Hematopoietic multipotent progenitor cell treated with erythropoietin and hydrocortisone succinate and interleukin-3 and kit ligand, for 8 days (in vitro differentiated cells): ENCODE measurements at places on chromosomes 16 and 17.

DNA sequence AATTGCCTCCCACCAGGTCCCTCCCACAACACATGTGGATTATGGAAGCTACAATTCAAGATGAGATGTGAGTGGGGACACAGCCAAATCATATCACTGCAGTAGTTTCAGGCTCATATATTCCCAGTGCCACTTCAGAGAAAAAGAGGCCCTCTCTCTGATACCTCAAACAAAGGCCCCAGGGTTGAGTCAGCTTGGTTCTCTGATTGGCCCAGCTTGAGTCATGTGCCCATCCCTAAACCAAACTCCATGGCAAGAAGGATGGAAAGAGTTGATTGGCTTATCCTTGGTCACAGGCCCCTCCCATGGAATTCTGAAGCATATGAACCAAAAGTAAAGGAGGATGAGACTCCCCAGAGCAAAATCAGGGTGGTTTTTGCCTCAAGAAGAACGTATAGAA, 75.9 kb upstream of the IRX6 start:
- no peak for DNase-seq

GRCh38 chr16:65500007-65500406, 378.1 kb upstream of the CDH11 start:
- DNase-seq: no peak

DNA sequence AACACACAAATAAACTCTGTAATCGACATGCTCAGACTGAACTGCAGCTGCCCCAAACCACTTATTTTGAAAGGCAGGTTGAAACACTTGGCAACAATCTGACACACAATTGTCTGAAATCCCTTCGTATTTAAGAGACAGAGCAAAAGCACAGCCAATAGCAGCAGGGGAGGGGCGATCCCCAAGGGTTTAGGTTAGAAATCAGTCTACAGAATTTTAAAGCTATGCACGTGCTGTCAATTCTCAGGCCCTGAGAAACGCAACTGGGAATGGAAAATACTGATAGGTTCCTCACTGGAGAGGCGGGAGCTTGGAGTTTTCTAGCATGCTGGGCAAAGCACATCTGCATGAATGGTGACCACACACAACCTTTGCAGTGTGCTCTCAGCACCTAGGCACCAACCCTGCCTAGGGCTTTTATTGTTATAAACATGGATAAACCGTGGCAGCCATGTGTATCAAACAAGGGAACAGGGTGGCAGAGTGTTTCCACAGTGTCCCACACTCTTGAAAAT, 168.0 kb downstream of the AATF start:
- no peak for DNase-seq

DNA sequence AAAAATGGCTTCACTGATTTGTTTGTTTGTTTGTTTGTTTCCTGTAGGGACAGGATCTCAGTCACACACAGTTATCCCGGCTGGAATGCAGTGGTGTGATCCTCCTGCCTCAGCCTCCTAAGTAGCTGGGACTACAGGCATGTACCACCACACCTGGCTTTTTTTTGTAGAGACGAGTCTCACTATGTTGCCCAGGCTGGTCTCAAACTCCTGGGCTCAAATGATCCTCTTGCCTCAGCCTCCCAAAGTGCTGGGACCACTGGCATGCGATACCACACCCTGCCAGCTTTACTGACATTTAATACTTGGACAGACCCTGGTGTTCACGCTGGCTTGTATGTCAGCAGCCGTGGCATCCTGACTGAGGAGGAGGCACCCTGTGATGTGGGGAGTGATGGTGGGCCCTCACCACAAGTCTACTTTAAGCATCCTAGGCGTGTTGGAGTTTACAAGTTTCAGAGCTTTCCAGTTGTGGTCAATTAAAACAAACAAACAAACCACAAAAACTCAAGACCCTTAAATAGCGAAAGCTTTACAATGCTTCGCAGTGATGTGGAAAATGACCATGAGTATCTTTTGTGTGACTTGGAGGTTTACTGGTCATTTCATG, 5.1 kb downstream of the ABCA3 start:
- DNase-seq: no peak

- peak; percentile 21 for DNase-seq
Measured at GRCh38 chr17:46264456-46265198, 30.3 kb upstream of the LRRC37A start.

DNA sequence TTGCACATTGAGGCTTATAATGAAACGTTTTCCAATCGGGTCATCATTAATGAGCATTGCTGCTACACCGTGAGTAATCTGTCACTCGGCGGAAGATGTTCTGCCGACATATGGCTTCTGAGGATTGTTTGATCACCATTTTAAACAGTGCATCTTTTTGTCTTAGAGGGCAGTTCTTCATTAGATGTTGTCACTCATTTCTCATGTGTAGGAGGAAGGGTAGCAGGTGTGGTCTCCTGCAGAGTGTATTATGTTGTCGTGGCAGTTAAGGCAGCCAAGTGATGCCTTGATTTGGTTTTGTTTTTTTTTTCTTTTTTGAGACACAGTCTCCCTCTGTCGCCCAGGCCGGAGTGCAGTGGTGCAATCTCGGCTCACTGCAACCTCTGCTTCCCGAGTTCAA, 50.5 kb downstream of the SEC14L1 start:
- no peak for DNase-seq

GRCh38 chr17:10119203-10120108, 79.0 kb downstream of the GAS7 start:
- DNase-seq: no peak

DNA sequence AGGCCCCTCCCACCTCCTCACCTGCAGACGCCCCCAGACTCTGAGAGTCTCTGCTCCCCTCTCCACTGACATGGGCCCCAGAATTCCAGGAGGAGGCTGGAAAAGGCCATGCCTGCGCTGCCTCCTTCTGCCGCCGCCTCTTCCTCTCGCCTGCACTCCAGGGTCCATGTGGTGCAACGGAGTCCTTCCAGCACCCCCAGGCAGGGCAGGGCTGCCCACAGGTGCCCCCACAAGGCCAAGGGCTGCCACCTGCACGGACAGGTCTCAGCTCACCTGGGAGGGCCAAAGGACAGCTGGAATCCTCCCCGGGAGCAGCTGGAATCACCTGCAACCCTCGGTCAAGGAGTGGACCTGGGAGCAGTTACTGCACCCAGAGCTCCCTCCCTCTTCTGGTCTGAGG, 194.9 kb downstream of the RBFOX3 start:
- no peak for DNase-seq

DNA sequence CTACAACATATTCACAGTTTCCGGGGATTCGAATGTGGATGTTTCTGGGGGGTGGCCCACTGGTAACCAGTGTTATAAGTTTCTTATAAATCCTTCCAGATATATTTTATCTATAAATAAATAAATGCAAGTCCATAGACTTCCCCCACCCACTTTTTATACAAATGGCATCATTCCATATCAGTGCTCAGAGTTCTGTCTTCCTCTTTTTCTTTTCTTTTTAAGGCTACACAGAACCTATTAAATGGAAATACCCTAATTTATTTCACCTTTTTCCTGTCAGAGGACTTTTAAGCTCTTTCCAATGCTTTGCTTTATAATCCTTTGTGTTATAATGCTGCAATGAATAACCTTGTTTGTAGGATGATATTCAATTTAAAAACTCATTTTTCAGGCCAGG, 3.8 kb downstream of the LGALS9 start:
- DNase-seq: no peak

DNA sequence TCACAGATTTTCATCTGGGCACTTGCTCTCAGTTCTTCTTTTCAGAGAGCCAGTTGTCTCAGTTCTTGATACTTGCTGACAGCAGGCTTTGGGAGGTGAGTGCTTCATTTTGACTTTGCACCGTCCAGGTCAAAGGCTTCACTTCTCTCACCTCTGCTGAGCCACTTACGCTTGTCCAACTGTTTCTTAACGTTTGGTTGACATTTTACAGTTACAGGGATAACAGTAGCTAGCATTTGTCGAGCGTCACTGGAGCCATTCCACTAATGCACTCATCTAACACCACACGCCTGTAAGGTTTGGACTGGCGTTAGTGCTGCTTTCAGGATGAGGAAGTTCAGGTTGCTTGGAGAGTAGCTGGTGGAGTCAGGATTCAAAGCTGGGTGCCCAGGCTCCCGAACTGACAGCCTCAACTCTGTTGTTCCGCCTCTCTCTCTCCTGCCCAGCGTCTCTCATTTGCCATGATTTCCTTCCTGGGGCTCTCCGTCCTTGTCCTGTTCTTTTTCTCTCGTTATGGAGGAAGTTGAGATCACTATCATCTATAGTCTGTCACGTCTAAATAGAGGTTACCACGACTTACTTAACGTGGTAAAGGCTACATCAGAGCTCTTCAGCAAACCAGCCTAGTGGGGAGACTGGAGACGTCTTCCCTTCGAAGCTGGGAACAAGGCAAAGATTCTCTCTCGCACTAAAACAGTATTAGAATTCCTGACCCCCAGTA, 220.8 kb downstream of the RPTOR start:
- DNase-seq: no peak

- DNase-seq: peak; percentile 31
Measured at GRCh38 chr17:75827308-75828075, 16.7 kb downstream of the UNC13D start.

- DNase-seq: no peak
Measured at GRCh38 chr16:19913340-19913645, 28.6 kb upstream of the GPRC5B start.

- no peak for DNase-seq
Measured at GRCh38 chr17:79632432-79632735, 21.5 kb upstream of the RBFOX3 start.

- no peak for DNase-seq
Measured at GRCh38 chr16:27853651-27854050, 209.9 kb downstream of the GSG1L start.

GRCh38 chr16:13779676-13780075, 140.3 kb upstream of the ERCC4 start:
- DNase-seq: no peak

DNA sequence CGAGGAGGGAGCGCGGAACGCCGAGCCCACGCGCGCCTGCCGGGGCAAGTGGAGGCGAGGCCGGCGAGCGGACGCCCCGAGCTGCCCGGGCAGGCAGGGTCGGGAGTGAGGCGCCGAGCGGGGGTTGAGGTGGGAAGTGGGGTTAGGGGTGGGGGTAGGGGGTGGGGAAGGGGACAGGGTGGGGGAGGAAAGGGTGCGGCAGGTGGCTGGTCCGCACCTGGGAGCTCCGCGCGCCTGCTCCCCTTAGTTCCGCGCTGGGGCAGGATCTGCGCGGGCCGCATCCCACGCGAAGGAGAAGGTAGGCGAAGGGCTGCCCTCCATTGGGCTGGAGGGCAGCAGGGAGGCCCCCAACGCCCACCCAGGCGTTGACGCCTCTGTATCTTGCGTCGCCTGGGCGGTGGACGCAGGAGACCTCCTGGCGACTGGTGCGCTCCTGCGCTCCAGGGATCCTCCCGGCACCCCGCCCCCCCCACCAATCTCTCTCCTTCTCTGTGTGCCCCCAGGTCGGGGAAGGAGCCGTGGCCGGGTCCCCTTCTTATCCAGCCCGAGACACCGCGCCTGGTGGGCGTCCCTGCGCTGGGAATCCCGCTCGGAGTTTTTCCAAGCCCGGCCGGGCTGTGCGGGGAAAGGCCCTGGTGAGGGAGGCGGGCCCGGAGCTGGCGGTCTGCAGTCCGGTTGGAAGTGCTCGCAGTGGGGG, 51.3 kb upstream of the AMZ2 start:
- no peak for DNase-seq

DNA sequence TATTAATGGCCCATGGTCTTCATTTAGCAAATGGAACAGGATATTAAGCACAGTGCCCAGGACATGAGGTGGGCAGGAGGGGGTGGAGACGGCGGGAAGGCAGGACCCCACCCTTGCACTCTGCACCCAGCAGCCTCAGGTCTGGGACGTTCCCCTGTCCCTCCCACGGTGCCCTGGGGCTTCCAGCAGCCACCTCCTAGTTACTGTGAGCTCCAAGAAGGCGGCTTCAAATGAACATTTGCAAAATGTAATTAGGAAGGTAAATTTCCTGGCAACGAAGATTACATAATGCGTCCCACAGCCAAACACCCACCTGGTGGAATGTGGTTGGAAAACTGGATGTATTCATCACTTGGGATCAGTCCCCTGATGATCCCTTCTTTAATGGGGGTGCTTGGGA, 59.4 kb downstream of the ENGASE start:
- DNase-seq: no peak

- DNase-seq: no peak
Measured at GRCh38 chr16:88327561-88328312, 55.0 kb upstream of the ZNF469 start.

- no peak for DNase-seq
Measured at GRCh38 chr17:42920922-42921321, 20.3 kb downstream of the G6PC1 start.

GRCh38 chr16:28103516-28104170, 40.1 kb upstream of the GSG1L start:
- no peak for DNase-seq

DNA sequence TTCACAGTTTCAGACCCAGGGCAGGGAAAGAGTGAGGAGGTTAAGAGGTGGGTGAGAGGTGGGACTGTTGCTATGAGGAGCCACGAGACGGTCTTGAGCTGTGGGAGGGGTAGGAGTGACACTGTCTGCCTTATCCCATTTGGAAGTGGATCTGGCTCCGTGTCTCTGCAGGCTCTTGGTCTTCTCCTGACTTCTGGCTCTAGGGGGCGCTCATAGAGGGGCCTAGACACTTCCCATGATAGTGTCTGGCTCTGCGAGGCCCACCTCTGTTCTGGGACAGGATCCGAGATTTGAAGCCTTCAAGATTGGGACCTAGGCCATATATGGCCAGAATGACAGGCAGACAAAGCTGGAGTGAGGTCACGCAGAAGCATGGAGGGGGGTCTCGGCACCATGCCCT, 204.5 kb downstream of the GSG1L start:
- no peak for DNase-seq

- DNase-seq: no peak
Measured at GRCh38 chr17:82615084-82616020, 32.9 kb downstream of the WDR45B start.

DNA sequence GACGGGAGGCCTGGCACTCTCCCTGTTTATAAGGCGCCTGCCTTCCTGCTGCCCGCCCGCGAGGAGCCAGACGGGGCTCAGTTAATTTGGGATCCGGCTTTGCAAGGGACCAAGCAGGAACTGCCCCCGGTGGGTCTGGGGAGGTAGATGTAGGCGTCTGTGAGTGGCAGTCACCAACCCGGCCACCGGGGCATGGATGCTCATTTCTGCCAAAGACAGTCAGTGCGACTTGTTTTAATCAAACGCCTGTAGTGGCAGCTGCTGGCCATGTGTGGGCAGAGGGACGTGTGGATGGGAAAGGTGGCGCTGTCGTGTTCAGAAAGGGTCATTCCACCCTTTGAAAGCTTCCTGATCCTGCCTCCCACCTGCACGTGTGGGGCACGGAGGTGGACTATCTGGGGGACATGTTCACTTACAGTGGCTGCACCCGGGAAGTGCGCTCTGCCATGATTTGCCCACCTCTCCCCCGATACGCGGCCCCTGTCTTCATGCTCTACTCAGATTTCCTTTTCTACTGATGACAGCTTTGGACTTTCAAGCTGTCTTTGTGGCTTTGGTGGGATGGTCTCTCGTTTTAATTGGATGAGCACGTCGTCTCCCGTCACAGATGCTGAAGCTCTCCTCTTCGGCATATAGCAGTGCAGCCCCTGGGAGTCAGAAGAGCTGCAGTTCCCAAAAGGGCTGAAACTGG, 60.3 kb upstream of the CIBAR2 start:
- peak; percentile 46 for DNase-seq

GRCh38 chr17:81644496-81644895, 7.5 kb downstream of the TSPAN10 start:
- DNase-seq: no peak

GRCh38 chr16:30353438-30354129, 1.5 kb downstream of the CD2BP2 start:
- DNase-seq: no peak

- DNase-seq: peak; percentile 62
Measured at GRCh38 chr16:30902029-30902972, 5.9 kb downstream of the CTF1 start.
